ENCODE measurements at places on chromosomes 7 and 10.
A peak's percentile ranks its signal among the peaks of the same experiment; 100 is the strongest.

- DNase-seq = no peak
Measured at GRCh38 chr10:33238643-33239042, 95.8 kb downstream of the NRP1 start.

DNA sequence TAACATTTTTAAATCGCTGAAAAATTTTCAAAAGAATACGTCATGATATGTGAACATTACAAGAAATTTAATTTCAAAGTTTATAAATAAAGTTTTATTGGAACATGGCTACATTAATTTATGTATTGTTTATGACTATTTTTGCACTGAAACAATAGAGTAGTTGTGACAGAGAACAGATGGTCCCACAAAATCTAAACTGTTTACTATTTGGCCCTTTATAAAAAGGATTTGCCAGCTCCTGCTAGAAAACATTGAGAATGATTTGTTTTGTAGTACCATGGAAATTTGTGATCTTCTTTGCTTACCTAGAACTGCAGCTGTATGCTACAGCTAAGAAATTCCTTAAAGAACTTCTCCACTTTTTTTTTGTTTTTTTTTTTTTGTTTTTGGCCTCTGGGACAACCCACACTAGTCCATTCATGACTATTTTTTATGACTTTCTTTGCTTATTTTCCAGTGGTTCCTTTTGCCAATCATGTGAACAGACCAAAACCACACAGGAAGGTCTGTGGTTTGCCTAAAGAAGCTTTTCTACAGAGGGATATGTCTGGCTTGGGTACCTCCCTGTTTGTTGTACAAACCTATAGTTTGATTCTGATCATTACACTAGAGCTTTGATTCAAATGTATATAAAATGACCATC is 55.7 kb downstream of the ST7 start:
- DNase-seq = no peak

- no peak for DNase-seq
Measured at GRCh38 chr10:101223274-101224059, 5.8 kb downstream of the LBX1 start.

- no peak for DNase-seq
Measured at GRCh38 chr7:40244226-40244625, 109.4 kb downstream of the SUGCT start.

- no peak for DNase-seq
Measured at GRCh38 chr7:133109816-133110215, 27.9 kb upstream of the CHCHD3 start.

GRCh38 chr7:30865821-30866220 is 45.8 kb upstream of the AQP1 start:
- DNase-seq = no peak

DNA sequence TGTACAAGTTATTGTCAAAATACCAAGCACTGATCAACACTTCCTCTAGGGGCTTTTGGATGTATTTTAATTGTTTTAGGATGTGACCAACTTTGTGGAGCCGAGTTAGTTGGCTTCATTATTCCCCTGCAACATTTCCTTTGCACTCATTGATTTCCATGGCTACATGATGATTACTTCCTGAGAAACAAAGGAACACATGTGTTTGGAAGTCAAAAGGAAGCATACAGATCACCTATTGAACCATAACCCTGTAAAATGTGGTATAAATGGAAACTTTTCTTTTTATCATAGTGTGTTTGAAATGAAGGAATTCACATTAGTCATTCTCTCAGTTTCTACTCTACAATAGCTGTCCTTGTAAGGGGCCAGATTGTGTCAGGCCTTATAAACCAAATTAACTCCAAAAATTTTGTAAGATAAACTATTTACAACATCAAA is 32.2 kb upstream of the EXOC6 start:
- no peak for DNase-seq

DNA sequence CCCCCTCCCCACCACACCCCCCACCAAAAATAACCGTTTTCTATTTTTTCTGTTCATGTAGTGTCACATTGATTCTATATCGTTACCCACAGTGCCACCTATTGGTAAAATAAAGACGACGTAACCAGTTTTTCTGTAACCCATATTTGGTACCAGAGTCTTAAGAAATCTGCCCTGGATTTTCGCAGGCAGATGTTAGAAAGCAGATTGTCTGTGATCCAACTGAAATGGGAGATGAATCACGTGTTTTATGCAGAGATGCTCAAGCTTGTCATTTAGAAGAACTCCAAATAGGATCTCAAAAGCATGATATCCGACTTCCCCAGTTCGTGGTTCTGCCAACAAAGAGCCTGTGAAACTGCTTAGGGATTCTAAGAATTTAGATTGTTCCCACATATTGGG is 261.1 kb upstream of the CSTF2T start:
- peak; percentile 76 for DNase-seq

GRCh38 chr10:17644485-17644943 is 563 bp downstream of the STAM start:
- DNase-seq = peak; percentile 46

GRCh38 chr7:47756636-47757035 is 174.7 kb upstream of the TNS3 start:
- no peak for DNase-seq

DNA sequence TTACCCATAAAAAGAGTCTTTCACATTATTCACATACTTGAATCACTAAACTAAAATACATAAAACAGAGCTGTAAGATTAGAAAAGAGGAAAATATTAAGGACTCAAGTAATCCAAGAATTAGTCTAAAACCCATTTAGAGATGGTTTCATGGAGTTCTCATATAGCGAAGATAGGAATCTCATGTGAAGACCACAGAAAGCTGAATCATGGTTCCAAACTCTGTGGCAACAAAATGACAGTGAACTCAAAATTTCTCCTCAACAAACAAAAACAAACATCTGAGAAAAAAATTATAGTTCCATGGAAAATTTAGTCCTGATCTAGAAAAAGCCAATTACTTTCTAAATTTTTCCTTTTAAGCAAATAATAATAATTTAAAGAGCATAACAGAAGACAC is 34.6 kb downstream of the BAZ1B start:
- DNase-seq = no peak

DNA sequence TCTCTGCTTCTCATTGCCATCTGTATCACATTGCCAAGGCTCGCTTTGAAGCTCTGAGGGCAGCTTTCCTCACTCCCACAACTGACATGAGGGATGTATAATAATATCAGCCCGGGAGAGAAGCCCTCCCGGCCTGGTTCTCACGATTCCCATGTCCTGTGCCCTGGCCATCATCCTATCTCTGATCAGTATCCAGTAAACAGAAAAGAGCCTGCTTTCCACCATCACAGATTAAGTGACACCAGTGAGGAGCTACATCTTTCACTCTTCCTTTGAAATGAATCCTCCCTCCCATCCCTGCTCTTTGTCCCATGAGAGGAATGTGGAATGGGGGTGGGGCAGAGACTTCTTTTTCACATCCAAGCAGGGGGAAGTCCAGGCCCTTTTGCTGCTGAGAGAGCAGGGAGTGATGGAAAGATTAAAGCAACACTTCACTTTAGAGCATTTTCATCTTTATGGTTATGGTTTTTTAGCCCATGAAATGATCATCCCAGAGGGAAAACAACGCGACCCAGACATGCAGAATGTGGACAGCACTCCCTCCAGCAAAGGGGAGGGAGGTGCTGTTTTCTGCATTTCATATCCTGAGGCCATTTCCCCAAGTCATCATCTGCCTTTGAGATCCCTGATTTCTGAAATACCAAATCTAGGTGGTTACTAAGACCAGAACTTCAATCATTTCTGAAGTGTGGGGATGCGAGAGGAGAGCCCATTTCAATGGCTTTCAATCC is 84.6 kb upstream of the LYZL1 start:
- peak; percentile 28 for DNase-seq

DNA sequence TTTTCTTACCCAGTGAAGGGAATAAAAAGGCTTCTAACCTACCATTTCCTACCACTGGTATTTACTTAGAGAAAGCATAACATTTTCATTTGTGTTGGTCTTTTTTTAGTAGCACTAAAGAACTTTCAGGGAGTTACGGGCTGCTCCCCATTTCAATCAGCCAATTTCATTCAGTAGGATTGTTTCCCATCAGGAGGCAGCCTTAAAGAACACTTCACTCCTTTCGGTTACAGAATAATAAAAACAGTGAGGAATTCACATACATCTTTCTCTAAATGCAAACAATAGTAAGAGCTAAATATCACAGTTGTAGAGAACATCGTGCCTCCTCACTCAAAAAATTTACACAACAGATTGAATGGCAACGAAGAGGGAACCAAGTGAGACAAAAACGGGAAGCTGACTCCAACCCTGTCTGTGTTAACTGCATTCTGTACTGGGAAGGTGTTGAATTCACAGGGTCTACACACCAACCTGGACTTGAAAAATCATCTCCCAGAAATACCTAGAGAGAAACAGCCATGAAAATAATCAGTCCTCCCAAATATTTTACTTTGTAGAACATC is 55.5 kb upstream of the ABLIM1 start:
- DNase-seq = no peak

DNA sequence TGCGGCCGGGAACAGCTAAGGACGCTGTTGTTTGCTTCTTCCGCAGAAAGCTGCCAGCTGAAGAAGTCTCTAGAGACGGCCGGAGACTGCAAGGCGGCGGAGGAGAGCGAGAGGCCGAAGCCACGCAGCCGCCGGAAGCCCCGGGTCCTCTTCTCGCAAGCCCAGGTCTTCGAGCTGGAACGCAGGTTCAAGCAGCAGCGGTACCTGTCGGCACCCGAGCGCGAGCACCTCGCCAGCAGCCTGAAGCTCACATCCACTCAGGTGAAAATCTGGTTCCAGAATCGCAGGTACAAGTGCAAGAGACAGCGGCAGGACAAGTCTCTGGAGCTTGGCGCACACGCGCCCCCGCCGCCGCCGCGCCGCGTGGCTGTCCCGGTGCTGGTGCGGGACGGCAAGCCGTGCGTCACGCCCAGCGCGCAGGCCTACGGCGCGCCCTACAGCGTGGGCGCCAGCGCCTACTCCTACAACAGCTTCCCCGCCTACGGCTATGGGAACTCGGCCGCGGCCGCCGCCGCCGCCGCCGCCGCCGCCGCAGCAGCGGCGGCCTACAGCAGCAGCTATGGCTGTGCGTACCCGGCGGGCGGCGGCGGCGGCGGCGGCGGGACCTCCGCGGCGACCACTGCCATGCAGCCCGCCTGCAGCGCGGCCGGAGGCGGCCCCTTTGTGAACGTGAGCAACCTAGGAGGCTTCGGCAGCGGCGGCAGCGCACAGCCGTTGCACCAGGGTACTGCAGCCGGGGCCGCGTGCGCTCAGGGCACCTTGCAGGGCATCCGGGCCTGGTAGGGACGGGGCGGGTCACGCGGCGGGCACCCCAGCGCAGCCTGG is 2.4 kb downstream of the NKX2-3 start:
- DNase-seq = peak; percentile 71

DNA sequence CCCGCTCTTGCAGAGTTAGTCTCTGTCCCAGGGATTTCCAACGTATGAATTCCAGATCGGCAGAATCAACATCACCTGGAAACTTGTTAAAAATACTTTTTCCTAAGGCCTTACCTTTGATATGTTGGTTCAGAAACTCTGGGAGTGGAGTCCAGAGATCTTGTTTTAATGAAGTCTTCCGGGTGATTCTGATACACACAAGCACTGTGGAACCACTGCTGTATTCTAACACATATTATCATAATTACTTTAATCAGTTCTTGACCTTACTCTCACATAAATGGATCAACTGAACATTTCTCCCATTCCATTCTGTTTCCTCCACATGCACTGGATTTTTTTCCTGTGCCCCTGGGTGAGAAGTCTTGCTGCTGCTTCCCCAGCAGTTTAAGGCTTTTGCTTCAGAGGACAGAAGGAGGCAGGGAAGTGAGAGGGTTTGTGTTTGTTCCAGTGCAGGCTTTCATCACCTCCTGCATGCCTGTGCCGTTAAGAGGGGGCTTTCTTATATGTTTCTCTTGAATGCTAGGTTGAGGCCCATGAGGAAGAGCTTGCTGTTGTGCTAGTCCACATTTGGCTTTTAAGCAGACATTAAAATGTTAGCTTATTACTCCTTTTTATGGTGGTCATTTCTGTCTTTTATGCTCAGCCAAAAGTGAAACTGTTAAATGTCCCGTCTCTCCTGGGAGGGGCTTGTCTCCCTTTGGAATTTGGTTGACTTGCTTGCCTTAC is 32.4 kb downstream of the CCSER2 start:
- no peak for DNase-seq

- DNase-seq = no peak
Measured at GRCh38 chr7:156895024-156895780, 2.2 kb upstream of the LMBR1 start.

- DNase-seq = no peak
Measured at GRCh38 chr10:94546049-94546900, 687 bp downstream of the HELLS start.

GRCh38 chr7:22676385-22676784 is 50.6 kb upstream of the IL6 start:
- no peak for DNase-seq

- DNase-seq = no peak
Measured at GRCh38 chr7:134165252-134165651, 38.1 kb downstream of the LRGUK start.

GRCh38 chr7:5421714-5422395 is 1.8 kb downstream of the TNRC18 start:
- peak; percentile 78 for DNase-seq
